Endothelial cell (in vitro differentiated cells): ENCODE measurements at places on chromosomes 4 and X. TPM values are rescaled to one million over a fixed set of nuclear protein-coding genes. Genes with fewer than 3 reads are reported as not detected.

The FAM47E gene
- total RNA-seq, result 1.1 TPM

The AMOT gene
- total RNA-seq, result 31.2 TPM

The MAGIX gene
- 1.2 TPM for total RNA-seq

The SLAIN2 gene
- total RNA-seq, result 54.6 TPM

The GAGE13 gene
- not detected for total RNA-seq

The CXorf51A gene
- total RNA-seq, result not detected

The NDP gene
- not detected for total RNA-seq

The HDAC6 gene
- total RNA-seq, result 122 TPM

The CXCL1 gene
- total RNA-seq, result 1.7 TPM

The MAPK10 gene
- total RNA-seq, result 2.0 TPM

The BEX5 gene
- total RNA-seq, result 45.4 TPM

The PLP1 gene
- 9.6 TPM for total RNA-seq

The RAB41 gene
- total RNA-seq, result not detected

The PPP1R3F gene
- total RNA-seq, result 6.0 TPM

The EDA gene
- 2.3 TPM for total RNA-seq

The UGT2B15 gene
- total RNA-seq, result not detected

The PKD2 gene
- 31.1 TPM for total RNA-seq

The FGF16 gene
- total RNA-seq, result 2.1 TPM

The RASL11B gene
- 0.64 TPM for total RNA-seq

The SPANXC gene
- not detected for total RNA-seq

The CTAG1B gene
- total RNA-seq, result not detected

The OCIAD2 gene
- total RNA-seq, result 50.0 TPM

The TCEAL3 gene
- total RNA-seq, result 12.2 TPM

The COX7B2 gene
- not detected for total RNA-seq

The LRCH2 gene
- 3.7 TPM for total RNA-seq

The ETDA gene
- not detected for total RNA-seq

The IL15 gene
- 8.8 TPM for total RNA-seq

The GPC4 gene
- 15.6 TPM for total RNA-seq

The SUPT20HL2 gene
- not detected for total RNA-seq

The ADRA2C gene
- total RNA-seq, result 3.2 TPM

The PNMA5 gene
- total RNA-seq, result not detected

The TGIF2LX gene
- total RNA-seq, result not detected

The ASMT gene
- total RNA-seq, result 0.31 TPM

The GASK1B gene
- total RNA-seq, result 63.8 TPM

The FGFBP2 gene
- not detected for total RNA-seq

The TACC3 gene
- total RNA-seq, result 42.2 TPM

The BGN gene
- total RNA-seq, result 393 TPM

The ARMCX2 gene
- total RNA-seq, result 147 TPM

The COL4A5 gene
- 54.6 TPM for total RNA-seq

The RBMX2 gene
- 24.5 TPM for total RNA-seq

The UGT2B7 gene
- total RNA-seq, result not detected

The GLRA2 gene
- total RNA-seq, result not detected

The CXorf49B gene
- not detected for total RNA-seq

The ADGRL3 gene
- total RNA-seq, result 44.8 TPM

The TMPRSS11D gene
- total RNA-seq, result not detected

The LIMCH1 gene
- total RNA-seq, result 257 TPM

The MAGEA1 gene
- total RNA-seq, result not detected

The ZIC3 gene
- 4.6 TPM for total RNA-seq

The NPFFR2 gene
- total RNA-seq, result 5.3 TPM

The HSFX2 gene
- total RNA-seq, result 2.0 TPM

The SLC10A4 gene
- 0.28 TPM for total RNA-seq

The C4orf36 gene
- 0.72 TPM for total RNA-seq

The SPANXB1 gene
- not detected for total RNA-seq

The RPL9 gene
- total RNA-seq, result 1,562 TPM

The LGI2 gene
- total RNA-seq, result 0.18 TPM

The KCTD8 gene
- 0.62 TPM for total RNA-seq

The GJB1 gene
- not detected for total RNA-seq

The TMEM35A gene
- total RNA-seq, result 2.6 TPM

The SLC25A6 gene
- total RNA-seq, result 488 TPM

The UGT2B17 gene
- total RNA-seq, result not detected
